Activated B cell treated with CpG ODN at 0.5 μM for 24 hours (primary cell): ENCODE measurements at places on chromosomes 5 and 9. TPM values are rescaled to one million over a fixed set of nuclear protein-coding genes. Genes with fewer than 3 reads are reported as not detected.

GRCh38 chr5:170542691-170543293 is 39.0 kb downstream of the KCNIP1 start:
- DNase-seq, result no peak

- DNase-seq, result no peak
These were observed 1.6 kb downstream of the FASTKD3 start for GRCh38 chr5:7867260-7867659.

DNA sequence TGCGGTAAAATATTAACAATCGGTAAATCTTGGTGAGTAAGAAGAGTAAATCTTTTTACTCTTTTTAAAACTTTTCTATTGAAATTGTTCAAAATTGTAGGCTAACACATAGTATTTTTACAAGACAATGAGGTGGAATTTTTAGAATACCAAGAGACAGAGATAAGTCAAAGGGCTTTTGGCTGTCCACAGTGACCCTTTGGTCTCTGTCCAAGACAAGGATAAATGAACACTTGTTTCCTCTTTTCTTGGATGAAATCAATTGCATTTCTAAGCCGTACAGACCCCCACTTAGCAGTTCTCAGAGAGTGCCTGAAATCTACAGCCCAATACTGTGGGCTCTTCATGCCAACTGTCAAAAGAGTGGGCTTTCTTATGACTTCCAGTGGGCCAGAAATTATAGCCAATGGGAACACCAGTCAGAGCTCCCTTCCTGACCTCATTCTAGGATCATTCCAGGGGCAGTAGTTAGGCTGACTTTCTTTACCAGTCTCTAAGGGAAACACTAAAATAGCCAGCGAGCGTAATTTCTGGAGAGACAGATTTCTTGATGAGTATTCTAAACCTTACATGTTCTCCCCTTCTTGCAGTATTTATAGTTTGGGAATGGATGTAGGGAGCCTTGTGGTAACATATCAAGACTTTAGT is 74.1 kb downstream of the GALNT10 start:
- DNase-seq, result no peak

Gene ROR2
- 0.12 TPM in 1 of 2 replicates, not detected in the other for total RNA-seq

DNA sequence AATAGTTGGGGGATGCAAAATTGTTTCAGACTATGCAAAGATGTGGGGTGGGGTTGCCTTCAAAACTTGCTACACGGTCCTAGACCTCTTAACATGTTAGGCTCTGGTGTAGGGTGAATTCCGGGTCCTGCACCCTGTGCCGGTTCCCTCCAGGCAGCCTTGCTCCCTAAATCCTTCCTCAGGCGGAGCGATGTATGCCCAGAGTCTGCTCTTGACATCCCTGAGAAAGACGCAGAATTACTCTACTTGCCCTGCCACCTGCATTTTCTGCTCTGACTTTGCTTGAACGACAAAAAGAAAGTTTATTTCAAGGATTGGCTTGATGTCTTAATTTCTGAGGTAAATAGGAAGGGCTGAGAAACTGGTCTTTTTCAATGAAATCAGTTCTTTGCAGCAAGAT is 691 bp downstream of the THBS4 start:
- DNase-seq, result no peak

DNA sequence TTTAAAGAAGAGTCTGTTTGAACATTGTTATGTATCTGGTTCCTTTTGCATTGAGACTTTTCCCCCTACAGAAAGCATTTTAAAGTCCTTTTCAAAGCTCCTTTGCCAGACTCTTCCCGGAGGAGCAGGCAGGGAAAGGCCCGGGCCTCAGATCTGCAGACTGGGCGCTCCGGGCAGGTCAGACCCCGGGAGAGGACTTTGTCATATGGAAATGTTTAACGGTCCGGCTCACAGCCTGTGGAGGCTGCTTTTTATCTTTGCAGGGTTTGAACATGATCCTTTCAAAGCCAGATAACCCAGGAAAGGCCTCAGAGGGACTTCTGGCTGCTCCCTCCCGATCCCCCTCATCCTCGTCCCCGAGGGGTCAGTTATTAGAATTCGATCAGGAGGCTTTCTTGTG is 82.1 kb upstream of the IRX2 start:
- no peak for DNase-seq
